ENCODE measurements at places on chromosomes 3 and 15.

- DNase-seq = no peak
Observed at GRCh38 chr15:23828786-23829185, 141.7 kb upstream of the NDN start.

- no peak for DNase-seq
Observed at GRCh38 chr3:172208586-172209332, 169.4 kb downstream of the FNDC3B start.

DNA sequence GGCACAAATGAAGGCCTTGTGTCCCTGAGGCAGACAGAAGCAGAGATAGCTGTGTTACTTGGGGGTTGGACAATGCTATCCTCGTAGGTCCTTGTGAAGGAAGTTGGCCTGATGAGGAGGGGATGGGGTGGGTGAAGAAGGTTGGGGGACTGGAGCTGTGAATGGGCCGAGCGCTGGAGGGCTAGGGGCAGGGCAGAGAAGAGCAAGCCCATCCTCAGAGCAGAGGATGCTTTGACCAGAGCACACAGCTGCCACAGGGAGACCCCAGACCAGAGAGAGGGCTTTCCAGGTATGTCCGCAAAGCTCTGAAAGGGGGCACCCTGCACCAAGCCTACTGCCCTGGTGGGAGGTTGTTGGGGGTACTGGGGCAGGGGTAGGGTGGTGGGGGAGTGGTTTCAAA is 5.7 kb upstream of the TBC1D2B start:
- DNase-seq = no peak

- DNase-seq = no peak
Observed at GRCh38 chr15:89307046-89307587, 27.5 kb downstream of the POLG start.

DNA sequence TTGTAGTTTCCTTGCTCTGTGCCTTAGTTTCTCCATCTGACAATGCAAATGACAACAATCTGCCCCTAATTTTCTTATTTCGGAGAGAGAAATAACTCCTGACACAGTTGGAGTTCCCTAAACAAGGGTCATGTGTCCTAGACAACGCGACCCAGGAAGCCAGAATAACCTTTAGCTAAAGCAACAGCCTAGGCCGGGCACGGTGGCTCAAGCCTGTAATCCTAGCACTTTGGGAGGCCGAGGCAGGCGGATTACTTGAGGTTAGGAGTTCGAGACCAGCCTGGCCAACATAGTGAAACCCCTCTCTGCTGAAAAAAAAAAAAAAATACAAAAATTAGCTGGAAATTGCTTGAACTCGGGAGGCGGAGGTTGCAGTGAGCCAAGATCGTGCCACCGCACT is 49.9 kb downstream of the MCF2L2 start:
- DNase-seq = no peak

GRCh38 chr15:90037511-90037860 is 36.4 kb downstream of the ZNF710 start:
- no peak for DNase-seq

DNA sequence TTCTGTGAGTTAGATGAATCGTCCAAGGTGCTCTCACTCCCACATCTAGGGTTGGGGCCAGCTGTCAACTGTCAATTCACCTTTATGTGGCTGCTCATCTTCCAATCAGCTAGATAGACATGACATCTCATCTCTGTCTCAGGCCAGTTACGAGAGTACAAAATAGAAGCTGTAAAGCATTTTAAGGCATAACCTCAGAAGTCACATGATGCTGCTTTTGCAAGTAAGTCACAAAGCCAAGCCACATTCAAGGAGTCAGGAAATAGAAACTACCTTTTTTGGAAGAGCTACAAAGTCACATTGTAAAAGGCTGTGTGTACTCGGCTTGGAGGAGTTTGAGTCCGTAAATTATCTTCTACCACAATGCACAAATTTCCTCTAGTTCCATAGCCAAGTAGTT is 5.1 kb upstream of the CCR1 start:
- no peak for DNase-seq

GRCh38 chr3:114745322-114746240 is 401.5 kb downstream of the ZBTB20 start:
- DNase-seq = no peak

DNA sequence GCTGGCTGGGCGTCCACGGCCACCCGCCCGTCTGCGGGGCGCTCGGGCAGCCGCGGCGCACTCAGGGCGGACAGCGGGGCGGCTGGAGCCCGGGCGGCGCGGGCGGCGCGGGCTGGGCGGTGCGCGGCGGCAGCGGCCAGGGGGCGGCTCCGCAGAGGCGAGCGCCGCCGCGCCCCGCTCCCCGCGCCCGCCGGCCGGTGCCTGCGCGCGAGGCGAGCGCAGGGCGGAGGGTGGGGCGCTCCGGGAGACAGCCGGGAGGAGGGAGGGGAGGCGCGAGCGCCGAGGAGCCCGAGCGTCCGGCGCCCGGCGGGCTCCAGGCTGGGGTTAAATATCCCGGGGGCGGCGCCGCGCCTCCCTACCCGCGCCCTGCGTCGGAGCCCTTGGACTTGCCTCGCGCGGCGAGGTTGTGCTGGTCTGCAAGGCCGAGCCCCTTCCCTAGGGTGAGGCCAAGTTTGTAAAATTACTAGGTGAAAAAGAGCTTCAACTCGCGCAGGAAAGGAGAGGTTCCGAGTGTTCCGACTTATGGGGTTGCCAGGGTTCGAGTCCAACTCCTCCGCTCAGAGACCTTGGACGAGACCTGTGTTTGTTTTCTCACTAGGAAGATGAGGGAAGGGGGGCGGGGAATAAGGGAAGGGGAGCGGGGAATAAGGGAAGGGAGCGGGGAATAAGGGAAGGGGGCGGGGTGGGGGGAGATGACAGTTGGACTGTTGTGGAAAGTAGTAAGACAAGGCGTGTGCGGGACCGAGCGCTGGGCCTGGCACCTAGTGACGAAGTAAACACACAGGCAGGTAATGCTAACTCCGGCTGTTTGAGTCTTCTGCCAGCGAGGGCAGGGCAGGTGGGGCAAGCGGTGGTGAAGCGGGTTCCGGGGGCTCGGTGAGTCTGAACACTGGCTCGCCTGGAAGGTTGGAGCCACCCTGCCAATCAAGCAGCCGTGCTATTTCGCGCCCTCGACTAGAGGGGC is at the start of gene TNFAIP8L3:
TNFAIP8L3 (minus strand) TSS at position 301 of the 964 bp plus-strand sequence. CDS start 311 bp downstream, outside the sequence.
- no peak for DNase-seq

DNA sequence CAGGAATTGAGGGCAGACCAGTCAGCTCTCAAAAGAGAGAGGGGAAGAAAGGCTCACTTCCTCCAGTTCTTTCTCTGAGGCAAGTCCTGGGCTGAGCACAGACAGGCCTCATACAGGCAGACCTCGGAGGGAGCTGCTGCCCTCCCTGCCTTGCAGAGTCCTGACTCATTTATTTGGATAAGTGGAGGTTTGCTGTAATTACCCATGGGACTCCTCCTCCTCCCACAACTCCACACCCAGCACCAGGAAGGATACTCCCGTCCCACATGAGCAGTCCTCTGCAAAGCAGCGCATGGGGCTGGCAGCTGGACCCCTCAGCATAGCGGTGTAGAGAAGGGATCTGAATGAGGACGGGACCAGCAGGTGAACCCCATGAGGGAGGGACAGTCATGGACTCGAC is 13.4 kb upstream of the SCN10A start:
- no peak for DNase-seq

DNA sequence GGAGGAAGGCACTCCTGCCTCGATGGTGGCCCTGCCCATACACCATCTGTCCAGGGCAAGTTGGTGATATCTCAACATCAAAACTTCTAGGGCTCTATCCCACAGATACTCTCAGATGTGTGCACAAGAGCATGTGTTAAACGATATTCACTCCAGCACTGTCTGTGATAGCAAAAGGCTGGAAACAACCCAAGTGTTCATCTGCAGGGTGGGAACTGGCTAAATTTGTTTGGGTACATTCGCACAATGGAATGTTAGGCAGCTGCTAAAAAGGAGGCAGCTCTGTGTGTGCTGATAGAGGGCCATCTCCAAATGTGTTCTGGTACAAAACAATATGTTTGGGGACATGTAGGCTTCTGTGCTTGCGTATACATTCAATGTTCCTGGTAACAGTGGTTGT is 19.8 kb downstream of the IGDCC4 start:
- no peak for DNase-seq

- DNase-seq = no peak
Observed at GRCh38 chr3:64539451-64540196, 148.2 kb downstream of the ADAMTS9 start.

GRCh38 chr3:185488465-185488864 is 10.4 kb downstream of the TMEM41A start:
- no peak for DNase-seq

- DNase-seq = no peak
Observed at GRCh38 chr3:181718987-181719911, 7.5 kb downstream of the SOX2 start.

DNA sequence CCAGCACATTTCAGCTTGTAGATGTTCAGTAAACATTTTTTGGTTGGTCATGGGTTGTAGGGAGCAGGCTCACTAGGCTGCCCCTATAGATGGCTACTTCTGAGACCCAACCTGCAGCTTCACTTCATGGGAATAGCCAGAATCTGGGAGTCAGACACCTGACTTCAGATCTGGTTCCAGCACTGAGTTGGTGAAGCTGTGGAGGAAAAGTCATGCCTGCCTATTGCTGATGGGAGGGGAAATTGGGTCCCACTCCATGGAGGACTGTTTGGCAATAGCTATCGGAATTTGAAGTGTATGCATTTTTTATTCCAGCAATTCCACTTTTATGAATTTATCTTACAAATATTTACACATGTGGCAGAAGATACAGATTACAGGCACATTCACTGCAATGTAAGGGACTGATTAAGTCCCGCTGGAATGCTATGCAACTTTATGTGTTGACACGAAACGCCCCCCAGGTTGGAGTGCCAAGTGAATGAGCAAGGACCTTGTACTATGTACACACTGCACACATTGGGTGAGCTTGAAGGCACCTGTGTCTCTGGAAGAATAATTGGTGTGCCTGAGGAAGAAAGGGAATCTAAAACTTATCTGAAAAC is 7.8 kb upstream of the CCR1 start:
- no peak for DNase-seq

DNA sequence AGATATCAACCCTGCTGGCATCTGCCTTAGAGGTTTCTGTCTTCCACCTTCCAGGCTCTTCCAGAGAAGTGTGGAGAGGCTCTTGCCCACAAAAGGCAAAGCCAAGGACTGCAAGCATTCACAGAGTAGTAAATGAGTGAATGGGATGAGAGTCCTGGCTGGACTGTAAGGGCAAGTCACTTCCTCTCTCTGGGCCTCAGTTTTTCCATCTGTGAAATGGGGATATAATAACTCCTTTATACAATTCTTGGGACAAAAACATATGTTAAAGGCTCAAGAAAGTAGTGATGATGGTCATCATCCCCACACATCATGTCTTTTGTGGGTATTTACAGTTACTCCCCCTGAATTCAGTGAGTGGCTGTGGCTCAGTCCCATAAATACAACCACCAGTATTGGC is 10.7 kb upstream of the FGD5 start:
- DNase-seq = no peak

DNA sequence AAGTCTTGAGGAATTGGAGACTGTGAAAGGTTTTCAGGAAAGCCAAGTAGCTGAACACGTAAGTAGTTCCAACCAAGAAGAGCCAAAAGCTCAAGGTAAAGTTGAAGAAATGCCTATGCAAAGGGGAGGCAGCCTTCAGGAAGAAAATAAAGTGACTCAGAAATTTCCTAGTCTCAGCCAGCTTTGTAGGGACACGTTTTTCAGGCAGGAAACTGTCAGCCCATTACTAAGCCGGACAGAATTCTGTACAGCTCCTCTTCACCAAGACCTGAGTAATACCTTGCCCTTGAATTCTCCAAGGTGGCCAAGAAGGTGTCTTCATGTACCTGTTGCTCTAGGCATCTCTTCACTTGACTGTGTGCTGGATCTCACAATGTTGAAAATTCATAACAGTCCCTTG is 48.6 kb downstream of the CDAN1 start:
- no peak for DNase-seq

- no peak for DNase-seq
Observed at GRCh38 chr3:98331329-98331728, 22.3 kb upstream of the OR5K4 start.

DNA sequence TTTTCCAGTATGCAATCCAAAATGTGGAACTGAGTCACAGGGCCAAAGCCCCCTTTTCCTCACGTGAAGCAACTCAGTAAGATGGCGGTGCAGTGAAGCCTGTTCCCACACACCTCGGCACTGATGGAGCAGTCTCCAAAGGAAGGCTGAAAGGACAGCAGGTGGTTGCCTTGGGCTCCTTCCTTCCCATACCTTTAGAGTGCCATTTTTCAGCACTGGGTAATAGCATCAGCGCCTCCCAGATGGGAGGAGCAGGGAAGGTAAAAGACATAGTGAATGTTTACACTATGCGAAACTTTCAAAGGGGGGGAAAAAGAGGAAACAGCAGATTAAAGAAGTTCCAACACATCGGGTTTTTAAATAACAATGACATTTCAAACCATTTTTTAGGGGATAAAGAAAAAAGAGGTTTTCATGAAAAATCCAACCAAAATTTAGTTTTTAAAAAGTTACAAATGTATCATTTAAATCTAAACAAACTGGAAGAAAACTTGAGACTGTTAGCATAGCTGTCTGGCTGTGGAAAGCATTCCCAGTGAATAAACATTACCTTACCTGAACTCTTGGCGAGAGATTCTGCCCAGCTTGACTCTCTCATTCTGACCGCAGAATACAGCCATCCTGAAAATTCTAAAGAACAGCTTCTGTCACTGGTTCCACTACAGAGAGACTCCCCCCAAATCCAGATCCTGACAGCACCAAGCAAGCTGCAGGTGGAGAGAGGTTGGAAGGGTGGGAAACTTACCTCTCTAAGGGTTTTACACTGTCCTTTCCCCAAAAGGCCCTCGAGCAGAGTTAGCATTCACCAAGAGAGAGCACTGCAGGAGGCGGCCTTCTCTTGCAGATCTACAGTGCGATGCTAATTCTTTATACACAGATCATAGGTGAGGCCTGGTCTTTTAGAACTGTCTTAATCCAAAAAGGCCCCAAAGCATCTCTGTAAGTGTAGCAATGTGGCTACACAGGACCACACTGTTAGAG is 32.6 kb downstream of the ABCC5 start:
- DNase-seq = no peak

GRCh38 chr3:48135552-48136495 is 52.4 kb downstream of the CDC25A start:
- no peak for DNase-seq

DNA sequence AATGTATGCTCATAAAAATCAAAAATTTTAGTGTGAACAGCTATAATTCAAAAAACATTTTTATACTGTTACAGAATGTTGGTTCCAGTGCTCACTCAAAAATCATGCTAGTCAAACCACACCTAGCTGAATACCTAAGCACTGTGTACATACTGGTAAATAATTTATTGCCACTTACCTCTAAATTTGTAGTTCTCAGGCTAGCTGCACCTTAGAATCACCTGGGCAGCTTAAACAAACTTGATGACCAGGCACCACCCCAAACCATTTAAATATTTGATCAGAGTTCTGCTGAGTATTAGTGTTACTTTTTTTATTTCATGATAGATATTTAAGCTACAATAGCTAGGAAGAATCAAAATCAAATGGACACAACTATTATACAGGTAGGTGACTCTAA is 32.3 kb upstream of the TMCO5A start:
- DNase-seq = no peak
